ENCODE measurements at places on chromosomes 4 and X.
A peak's percentile ranks its signal among the peaks of the same experiment; 100 is the strongest.

- no peak for DNase-seq
Observed at GRCh38 chrX:11212741-11213140, 80.5 kb upstream of the AMELX start.

- no peak for DNase-seq
Observed at GRCh38 chr4:156477636-156478035, 494.0 kb downstream of the PDGFC start.

DNA sequence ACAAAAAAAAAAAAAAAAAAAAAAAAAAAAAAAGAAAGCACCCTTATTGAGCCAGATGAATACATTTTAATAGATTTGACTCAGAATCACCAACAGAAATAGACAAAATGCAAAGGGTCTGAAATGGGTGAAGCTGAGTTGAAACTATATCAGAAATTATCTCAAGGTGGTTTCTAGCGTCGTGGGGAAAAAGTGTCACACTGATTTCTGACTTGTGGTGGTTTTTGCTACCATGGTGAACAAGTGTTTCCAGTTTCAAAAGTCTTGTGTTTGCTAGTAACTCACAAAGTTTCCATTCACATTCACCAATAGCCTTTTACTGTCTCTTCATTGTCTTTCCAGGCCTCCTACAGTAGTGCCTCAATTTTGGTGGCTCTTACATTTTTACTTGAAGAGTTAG is 135.5 kb downstream of the ARHGAP24 start:
- DNase-seq = no peak

DNA sequence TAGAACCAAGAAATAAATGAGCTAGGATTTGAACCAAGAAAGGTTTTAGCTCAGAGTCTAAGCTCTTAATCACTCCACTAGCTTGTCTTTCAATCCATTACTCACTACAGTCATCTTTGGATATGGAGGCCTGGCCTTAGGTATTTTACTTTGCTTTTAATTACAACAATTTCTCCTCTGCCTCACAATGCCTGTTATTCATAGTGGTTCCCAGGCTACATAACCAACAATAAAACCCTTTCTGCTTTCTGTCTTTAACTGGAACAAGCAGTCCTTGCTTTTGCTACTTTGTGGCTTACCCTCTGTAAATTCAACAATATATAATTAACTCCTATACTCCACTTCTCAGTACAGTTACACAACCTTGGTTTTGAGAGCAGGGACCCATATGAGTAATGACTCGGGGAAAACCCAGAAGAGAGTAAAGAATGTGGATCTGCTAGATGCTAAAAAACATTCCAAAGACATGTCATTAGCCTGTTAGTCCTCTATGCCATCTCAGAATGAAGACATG is 94.7 kb upstream of the NAP1L5 start:
- DNase-seq = peak; percentile 51

DNA sequence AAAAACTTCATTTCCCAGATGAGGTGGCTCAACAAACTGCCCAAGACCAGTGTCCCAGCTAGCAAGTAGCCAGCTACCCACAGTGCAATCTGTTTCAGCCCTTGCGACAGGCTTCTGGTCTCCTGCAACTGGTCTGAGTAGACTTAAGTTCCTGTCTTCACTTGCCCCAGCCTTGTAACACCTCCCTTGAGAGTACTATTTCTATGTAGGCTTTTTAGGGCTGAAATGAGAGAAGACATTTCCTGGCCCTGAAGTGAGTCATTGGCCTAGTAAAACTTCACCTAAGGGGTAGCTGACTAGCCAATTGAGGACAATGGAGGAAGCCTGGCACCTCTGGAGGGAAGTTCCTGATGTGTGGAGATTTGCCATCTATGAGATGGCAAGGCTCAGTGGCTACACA is 80.1 kb upstream of the STIM2 start:
- DNase-seq = no peak

DNA sequence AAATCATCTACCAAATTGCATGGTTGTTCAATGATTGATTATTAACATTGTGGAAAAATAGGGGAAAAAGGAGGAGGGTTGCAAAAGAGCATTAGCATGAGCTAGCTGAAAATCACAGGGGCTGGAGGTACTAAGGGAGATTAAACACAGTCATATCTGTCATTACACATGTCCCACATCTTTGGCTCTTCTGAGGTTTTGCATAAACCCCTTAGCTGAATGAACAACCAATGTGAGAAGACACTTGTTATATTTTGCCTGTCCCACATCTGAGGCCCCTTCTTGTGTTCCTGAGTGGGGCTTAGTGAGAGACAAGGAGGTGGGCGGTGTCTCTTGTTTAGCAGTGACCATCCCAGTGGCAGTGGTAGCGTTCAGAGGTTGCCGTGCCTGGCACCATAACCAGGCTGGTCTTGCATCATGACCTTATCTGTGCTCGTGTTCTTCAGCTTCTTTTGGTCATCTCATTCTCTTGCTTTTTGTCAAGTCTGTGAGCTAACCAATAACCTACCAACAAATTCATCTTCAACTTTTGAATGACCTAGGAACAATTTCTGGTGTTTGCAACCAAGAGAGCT is 95.6 kb downstream of the MID1IP1 start:
- DNase-seq = no peak

GRCh38 chrX:119273420-119274192 is 37.5 kb downstream of the PGRMC1 start:
- no peak for DNase-seq

DNA sequence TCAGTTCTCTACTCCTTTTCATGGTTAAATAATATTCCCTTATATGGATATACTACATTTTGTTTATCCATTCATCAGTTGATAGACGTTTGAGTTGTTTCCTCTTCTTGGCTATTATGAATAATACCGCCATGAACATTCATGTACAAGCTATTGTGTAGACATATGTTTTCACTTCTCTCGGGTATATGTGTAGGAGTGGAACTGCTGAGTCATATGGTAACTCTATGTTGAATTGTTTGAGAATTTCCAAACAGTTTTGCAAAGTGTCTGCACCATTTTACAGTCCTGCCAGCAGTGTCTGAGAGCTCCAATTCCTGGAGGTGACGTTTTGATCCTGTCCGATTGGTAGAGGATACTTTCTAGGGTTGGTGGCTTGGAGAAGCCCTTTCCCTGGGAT is 23.6 kb downstream of the PLAC1 start:
- DNase-seq = no peak

GRCh38 chr4:147733716-147734344 is 1.9 kb downstream of the ARHGAP10 start:
- DNase-seq = no peak

- no peak for DNase-seq
Observed at GRCh38 chrX:48813644-48814043, 11.8 kb downstream of the HDAC6 start.

- DNase-seq = peak; percentile 60
Observed at GRCh38 chr4:168318266-168318895, at the start of gene DDX60. Gene DDX60, minus strand, starts transcription at chr4:168318752. Its CDS starts 7,493 bp downstream, at chr4:168311259.

DNA sequence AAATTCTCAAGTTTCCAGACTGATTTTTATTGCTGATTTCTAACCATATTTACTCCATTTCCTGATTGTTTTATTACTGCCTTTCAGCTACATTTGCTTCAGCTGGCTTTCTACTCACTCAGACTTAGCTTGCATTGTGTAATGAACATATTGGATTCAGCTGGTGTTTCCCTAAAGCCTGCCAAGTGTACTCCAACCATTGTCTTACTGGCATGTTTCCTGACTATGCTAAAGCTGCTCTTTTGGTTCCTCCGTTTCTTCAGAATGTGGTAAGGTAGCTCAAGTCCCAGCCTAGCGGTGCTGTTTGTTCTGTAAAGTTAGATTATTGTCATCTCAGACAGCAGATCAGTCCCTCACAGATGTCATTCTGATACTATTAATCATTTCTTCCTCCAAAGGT is 53.1 kb upstream of the GLRA2 start:
- peak; percentile 37 for DNase-seq

- DNase-seq = no peak
Observed at GRCh38 chrX:49176421-49177326, 5.0 kb downstream of the PLP2 start.

DNA sequence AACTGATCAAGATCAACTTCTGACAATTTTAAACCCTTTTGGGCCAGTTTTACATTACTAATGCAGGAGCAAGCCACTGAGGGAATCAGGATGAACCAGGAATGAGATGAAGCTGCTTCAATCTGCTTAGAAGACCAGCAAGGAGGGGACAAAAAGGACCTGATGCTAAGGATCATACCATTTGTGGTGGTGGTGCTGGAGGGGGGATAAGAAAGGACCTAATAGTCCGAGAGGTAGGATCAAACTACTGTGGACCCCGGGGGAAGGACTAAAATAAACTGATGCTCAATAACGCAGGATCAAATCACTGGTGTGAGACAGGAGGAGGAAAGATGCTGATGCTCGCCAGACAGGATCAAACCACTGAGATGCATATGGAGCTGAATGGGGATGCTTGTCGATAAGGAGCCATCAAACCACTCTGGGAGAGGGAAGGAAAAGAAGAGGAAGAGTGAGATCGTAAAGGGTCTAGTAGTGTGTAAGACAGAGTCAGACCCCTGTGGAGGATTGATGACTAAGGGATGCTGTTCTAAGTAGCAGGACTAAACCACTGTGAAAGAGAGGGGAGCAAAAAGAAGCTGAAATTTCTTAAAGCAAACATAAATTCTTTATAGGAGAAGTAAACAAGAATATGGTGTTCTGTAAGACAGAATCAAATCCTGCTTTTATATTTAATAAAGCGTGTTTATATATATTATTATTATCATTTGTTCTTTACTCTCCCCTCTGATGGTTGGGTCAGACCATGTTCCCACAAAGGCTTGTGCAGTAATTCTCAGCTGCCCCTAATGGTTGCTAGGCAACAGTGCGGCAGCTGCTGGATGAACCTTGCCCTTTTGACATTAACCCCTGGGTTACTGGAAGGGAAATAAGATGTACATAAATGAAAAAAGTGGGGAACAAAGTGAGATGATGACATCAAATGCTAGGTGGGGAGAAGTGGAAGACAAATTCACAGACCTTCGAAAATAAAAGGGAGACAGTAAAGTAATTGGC is 432.5 kb upstream of the FGF16 start:
- no peak for DNase-seq

GRCh38 chr4:24002330-24002966 is 112.6 kb upstream of the PPARGC1A start:
- no peak for DNase-seq

DNA sequence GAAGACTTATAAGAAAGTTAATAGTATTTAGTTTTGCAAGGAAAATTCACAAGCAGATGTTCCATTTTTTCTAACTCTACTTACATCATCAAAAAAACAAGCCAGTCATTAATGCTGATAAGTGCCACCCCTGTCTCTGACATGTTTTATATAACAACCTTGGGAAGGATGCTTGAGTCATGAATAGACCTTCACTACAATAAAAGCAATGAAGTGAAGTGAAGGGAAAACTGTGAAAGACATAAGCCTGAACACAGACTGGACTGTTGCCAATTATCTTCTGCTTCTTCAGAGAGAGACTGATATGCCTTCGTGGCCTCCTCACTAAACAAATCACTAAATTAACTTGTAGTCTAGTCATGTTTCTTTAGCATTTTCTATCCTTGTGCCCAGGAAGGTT is 353.2 kb downstream of the PDHA2 start:
- DNase-seq = no peak

- no peak for DNase-seq
Observed at GRCh38 chr4:82739287-82740190, 59.1 kb downstream of the SCD5 start.

DNA sequence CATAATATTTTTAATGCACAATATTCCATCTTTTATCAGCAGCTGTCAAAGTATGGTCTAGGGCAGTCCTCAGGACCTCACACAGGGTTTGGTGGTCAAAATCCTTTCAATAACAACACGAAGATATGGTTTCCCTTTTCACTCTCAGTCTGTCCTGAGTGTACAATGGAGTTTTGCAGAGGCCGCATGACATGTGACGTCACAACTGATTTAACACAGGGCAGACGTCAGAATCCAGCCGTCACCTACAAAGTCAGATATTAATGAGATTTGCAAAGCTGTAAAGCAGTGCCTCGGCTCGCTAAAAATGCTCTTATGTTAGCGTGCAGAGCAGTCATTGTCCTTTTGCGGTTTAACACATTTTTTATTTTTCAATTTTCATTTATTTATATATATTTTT is 12.5 kb downstream of the ABLIM2 start:
- no peak for DNase-seq

GRCh38 chrX:136827026-136827425 is 46.3 kb upstream of the ARHGEF6 start:
- DNase-seq = no peak

DNA sequence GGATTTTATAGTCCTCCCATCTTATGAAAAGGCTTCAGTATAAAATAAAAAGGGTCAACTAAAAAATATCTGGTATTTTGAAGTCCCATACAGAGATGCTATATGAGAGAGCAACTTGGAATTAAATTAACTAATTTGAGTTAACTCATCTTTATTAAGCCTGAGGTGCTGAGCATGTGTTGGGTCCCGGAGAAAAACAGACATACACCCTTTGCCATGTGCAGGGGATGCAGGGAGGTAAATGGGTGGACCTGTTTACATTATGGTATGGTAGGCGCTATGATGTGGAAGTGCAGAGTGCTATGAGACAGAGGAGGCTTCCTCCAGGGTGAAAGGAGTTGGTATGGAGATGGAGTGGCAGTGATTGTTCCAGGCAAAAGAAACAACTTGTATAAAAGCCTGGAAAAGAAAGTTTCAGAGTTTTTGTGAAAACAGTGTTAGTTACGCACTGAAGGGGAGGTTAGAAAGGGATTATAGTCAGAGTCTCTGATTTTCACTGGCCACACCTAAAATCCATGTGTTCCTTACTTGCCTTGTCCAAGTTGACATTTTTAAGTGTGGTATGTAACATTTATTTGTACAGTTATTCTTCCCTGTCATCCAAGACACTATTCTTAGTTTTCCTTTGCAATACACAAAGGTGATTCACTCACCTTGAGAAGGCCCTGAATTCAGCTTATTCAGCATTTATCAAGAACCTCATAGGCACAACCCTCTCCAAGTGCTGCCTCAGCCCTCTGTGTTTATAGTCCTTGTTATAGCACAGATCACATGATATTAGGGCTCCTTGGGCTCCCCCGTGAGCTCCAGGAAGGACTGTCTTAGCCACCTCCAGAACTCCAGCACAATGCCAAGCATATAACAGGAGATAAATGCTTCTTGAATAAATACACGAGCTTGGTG is 152.0 kb downstream of the RASL11B start:
- no peak for DNase-seq

DNA sequence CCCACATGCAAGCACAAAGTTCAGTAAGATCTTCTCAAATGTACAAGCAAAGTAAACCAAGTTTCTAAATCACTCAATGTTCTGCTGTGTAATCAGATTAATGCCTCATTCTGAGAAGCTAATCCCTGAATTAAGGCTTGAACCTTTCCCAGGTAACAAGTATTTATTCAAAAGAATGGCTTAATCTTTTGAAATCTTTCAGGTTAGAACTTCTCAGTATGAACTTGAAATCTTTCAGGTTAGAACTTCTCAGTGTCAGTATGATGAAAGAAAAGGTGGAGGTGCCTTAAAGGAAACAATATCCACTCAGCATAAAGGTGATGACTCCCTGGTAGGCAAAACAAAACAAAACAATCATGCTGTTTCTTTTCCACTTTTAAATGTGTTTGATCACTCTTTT is 29.0 kb downstream of the TMPRSS11B start:
- DNase-seq = no peak

DNA sequence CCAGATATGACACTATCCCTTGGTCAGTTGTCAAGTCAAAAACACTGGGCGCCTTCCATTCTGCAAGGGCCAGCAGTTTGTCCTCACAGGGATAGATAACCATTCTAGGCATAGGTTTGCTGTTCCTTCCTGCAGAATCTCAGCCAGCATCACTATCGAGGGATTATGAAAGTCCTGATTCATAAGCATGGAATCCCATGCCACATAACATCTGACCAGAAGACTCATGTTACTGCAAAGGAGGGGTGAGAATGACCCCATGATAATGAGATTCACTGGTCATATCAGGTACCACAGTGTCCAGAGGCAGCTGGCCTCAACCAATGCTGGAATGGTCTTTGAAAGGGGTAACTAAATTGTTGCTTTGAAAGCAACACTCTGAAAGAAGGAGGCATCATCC is 84.7 kb downstream of the OTC start:
- DNase-seq = no peak
